ENCODE measurements at places on chromosomes 7 and 10.

DNA sequence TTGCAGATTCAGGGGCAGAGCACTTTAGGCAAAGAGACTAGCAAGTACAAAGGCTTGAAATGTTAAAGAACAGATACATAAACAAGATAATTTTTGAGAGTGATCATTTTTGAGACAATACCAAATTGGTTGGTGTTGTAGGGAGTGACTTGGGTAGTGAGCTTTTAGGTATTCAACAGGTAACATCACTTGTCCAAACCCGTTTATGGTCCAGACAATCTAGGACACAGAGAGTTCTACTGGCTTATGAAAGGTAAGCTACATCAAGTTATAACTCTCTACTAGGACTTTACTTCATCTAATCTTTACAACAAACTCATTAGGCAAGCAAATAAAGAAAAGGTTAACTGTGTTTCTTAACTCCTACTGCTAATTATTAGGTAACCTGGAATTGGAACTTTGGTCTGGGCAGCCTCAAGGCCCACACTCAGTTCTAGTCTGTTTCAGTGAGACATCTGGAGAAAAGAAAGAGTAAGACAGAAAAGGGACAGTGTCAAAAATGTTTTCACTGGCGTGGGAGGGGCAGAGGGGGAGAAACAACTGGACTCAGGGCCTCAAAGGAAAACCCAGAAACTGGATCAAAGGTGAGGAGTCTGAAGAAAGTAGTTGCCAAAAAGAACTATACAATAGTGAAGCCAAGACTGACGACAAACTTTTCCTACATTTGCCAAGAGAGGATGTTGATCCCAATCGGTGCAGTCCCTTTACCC lies 39.2 kb downstream of the GNAT3 start:
- no peak for DNase-seq

- DNase-seq = no peak
These were observed 18.9 kb upstream of the SEPTIN7 start for GRCh38 chr7:35781767-35782515.

GRCh38 chr7:105880571-105881330 lies 4.4 kb upstream of the ATXN7L1 start:
- no peak for DNase-seq

DNA sequence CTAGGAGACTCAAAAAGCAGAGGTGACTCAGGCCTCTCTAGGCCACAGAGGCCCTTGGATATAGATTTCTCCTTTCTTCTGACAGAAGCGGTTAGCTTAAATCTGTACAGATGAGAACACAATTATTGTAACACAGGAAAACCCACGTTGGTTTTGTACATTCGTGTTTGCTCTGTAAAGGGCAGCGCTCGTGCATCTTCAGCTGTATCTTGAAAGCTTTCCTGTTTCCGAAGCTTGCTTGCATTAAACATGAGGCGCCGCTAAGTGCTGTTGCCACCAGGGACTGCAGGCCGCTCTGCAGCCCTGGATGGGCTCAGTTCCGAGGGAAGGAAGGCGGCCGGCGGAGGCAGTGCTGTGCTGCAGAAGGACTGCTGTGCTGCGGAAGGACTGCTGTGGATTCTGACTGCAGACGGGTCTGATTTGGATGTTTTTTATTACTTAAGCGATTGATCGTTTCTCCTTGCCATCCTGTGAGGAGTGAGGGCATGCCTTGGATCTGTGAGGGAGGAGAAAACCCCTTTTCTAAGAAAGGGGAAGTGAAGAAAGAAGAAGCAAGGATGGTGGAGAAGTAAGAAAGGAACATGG lies 53.3 kb downstream of the FHIP2A start:
- peak; percentile 21 for DNase-seq

- no peak for DNase-seq
These were observed 25.3 kb downstream of the XPNPEP1 start for GRCh38 chr10:109898007-109898406.

Data from activated CD4-positive, alpha-beta T cell treated with anti-CD3 and anti-CD28 coated beads, Interleukin-2, amount 10 ng/mL, durations not matched to agents 7 days and 5 days (primary cell).